Activated naive CD4-positive, alpha-beta T cell treated with anti-CD3 and anti-CD28 coated beads, Interleukin-2, amount 50 U/mL, for 72 hours (primary cell): ENCODE measurements at places on chromosomes 1 and 21.
A peak's percentile ranks its signal among the peaks of the same experiment; 100 is the strongest.

GRCh38 chr1:200969726-200970561 is 53.6 kb downstream of the KIF21B start:
- peak; percentile 77 for DNase-seq

- no peak for DNase-seq
Observed at GRCh38 chr1:75548721-75549480, 62.0 kb downstream of the SLC44A5 start.

DNA sequence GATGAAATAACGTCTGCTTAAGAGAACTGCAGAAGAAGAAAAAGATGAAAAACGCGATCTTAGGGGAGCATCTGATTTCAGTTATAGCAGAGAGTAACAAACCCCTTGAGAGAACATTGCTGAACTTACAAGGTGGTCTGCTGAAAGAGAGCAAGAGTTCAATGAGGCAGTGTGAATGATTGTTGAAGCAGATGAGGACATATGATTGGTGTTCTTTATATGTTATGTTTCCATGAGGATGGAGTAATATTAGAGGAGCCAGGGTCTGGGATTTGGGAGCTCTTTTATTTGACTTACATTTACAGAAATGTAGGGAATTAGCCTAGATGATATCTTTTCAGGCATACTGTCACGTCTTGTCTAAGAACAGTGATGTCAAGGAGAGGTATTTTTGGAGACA is 1302.0 kb downstream of the KCNT2 start:
- no peak for DNase-seq

- DNase-seq = no peak
Observed at GRCh38 chr1:22886211-22886610, 86.5 kb downstream of the LACTBL1 start.

GRCh38 chr21:36384885-36385232 is 333 bp upstream of the CHAF1B start:
- no peak for DNase-seq

GRCh38 chr1:81073580-81073979 is 727.2 kb upstream of the ADGRL2 start:
- no peak for DNase-seq

GRCh38 chr1:220772846-220773245 is 13.9 kb upstream of the MTARC1 start:
- DNase-seq = no peak

- no peak for DNase-seq
Observed at GRCh38 chr21:45262041-45262581, 25.6 kb downstream of the POFUT2 start.

GRCh38 chr1:1199141-1199960 is 7.0 kb downstream of the TNFRSF18 start:
- DNase-seq = peak; percentile 56

DNA sequence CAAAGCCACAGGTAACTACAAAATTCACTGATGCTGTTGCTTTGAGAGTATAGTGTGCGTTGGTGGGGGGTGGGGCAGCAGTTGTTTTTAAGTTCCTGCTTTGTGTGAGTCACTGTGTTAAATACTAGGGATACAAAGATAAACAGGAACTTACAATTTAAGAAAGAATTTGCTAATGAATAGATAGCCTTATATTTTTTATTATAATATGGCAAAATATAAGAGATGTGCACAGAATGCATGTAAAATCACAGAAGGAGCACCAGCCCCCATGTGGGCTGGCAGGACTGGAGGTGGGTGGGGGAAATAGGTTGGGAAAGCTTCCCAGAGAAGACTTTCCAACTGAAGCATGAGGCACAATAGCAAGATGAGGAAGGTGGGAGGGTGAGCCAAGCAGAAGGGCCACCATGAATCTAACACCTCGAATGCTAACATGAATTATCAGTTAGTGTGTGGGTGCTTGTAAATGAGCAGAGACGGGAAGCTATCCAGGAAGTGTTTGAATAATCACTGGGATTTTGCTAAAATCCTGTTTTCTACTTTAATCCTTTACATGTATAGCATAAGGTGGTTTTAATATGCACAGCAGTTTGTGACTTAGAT is 57.0 kb upstream of the RAVER2 start:
- DNase-seq = no peak

- no peak for DNase-seq
Observed at GRCh38 chr1:81296601-81297000, 504.1 kb upstream of the ADGRL2 start.

DNA sequence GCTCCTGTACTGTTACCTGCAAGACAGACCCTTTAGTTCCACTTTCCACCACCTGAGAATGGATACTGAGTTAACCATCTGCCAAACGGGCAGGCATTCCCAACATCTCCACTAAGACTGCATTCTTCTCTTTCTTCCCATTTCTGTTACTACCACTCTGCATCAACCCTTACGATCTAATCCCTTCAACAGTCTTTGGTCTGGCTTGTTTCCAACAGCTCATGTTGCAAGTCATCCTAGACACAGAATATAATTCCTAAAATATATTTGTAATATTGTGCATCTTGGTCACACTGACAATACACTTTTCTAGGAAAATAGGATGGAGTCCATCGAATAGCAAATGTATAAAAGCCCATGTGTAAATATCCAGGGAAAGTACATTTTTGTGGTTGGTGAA is 166.7 kb downstream of the SIPA1L2 start:
- no peak for DNase-seq

GRCh38 chr1:245771511-245772281 is 616.9 kb downstream of the KIF26B start:
- DNase-seq = no peak

DNA sequence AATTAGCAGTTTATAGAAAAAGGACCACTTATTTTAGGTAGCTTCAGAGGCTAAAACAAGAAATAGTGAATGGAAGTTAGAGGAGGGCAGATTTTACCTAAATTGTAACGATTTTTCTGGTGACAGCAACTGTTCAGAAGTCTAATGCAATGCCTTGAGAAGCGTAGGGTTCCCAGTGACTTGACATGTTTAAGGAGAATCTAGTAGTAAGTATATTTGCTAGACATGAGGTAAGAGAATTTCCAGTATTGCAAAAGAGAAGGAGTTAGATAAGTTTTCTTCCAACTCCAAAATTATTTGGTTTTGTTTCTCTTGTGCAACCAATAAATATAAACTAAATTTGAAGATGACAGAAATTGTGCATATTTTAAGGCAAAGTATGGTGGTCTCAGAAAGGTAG is 140.0 kb downstream of the SMYD3 start:
- no peak for DNase-seq

GRCh38 chr1:166960858-166961474 is 14.4 kb downstream of the ILDR2 start:
- no peak for DNase-seq
